Hippocampal formation (tissue), 2 donors: ENCODE measurements at places on chromosomes 6 and 20.

DNA sequence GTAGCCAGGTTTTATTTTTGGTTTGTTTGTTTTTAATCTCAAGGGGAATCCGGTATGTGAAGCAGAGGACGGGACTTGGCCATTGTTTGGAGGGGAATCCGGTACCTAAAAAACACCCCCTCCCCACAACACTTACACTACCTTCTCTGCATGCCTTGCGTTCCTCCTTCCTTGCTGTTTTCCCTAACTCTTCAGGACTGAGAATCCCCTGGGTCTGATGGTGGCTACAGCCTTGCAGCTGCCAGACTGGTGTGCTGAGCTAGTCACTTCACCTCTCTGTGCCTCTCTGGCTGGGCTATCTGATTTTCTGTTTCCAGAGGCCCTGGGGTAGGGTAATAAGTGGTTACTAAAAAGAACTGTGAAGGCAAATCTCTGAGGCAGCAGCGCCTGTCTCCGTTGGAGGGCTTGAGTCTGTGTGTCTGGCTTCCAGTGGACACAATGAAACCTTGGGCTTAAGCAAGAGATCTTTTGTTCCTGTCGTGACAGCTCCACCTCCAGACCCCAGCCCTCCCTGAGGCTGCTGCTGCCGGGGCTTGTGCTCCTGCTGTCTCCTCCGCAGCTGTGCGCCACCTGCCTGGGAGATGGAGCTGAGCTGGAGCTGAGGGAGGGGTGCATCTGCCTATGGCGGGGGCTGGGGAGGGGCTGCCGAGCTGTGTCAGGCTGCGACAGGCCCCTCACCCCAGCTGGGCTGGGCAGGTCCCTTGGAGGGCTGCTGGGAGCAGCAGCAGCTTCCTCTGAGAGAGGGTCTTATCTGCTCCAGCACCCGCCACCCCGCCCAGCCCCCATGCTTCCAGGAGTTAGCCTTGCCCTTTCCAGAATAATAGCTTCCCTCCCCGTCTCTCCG lies 65.8 kb upstream of the CCDC167 start:
- peak; percentile 37 for DNase-seq

- no peak for DNase-seq
Measured at GRCh38 chr6:81767163-81767891, 14.8 kb upstream of the TENT5A start.

DNA sequence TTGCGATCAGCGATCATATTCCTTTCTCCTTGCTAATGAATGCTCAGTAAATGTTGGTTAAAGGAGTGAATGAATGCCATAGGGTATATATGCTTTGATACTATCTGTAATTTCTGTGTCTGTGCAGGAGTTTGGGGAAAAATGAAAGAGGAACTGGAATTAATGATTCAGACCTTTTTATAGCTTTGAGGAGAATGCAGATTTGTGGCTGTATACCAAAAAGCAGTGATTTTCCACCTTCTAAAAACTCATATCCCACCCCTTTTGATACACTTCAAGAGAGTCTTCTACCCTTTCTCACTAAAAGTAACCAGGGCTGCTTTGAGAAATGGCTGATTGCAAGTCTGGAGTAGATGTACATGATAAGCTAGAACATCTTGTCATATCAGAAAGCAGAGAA lies 26.6 kb upstream of the SUMO4 start:
- DNase-seq: no peak

DNA sequence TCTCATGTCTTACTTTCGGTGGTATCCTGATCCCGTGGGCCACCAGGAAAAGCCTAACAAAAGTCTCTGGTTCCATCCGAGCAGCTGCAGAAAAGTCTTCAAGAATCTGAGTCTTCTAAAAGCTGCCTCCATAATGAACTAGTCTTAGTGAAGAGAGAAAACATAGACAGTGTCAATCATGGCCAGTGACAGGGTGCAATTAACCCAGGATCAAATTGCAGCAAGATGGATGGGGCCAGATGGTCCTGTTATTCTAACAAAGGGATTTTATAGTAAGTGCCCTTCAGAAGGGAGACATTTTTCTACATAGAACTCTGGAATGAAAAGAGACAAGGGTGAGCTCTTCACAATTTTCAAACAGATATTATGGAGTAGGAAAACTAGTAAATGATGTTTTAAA lies 281.6 kb upstream of the ZFP64 start:
- no peak for DNase-seq

GRCh38 chr20:62121776-62122653 lies at the start of gene LSM14B:
Gene LSM14B (plus strand): TSS chr20:62122475. CDS start chr20:62122667, 192 bp downstream.
- peak; percentile 95 for DNase-seq

DNA sequence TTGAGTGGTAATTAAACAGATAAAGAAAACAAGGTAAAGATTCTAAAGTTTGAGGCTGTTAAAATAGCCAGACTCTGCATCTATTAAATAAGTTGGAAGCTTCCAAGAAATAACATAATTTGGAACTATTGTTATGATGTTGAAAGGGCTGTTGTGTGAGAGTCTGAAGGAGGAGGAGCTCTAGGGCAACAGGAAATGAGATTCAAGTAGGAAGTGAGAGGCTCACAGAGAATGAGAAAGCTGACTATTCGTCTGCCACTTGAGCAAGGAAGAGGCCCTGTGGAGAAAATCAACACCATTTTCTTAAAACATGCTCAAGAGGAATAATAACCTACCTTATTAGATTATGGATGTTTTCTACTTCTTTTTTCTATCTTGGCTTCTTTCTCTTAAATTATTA lies 185.2 kb downstream of the SLC24A3 start:
- DNase-seq: no peak

- no peak for DNase-seq
Measured at GRCh38 chr20:43017241-43018030, 172.3 kb downstream of the PTPRT start.

DNA sequence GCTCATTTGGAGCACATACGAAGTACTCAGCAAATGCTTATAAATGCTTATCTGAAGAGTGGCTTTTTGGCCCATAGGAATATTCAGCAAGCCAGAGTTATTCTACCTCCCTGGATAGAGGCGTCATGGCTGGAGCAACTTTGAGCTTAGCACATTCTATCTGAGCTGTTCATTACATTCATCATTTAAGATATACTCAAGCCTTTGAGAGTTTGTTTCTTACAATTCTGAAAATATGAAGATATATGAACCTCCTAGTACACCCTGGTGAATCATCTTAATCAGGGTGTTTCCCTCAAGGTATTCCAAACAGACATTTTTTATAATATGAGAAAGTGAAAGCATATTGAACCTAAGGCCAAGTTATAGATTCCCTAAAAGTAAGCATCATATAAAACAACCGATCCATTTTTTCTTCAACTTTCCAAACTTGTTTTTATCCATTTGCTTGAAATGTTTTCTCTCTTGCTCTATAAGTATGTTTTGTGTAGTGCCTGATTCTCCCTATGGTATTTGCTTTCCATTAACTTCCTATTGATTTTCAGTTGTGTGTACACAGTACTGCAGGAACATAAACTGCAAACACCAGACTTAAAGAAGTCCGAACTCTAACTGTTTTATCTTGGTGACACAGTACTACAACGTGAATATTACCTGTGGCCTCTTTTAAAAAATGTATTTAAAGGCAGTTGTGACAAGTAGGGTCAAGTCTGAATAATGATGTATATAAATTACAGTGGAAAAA lies 139.7 kb upstream of the PTPRK start:
- no peak for DNase-seq

GRCh38 chr6:111565326-111566221 lies 40.1 kb downstream of the TRAF3IP2 start:
- DNase-seq: no peak

- no peak for DNase-seq
Measured at GRCh38 chr20:40156600-40157317, 532.3 kb downstream of the MAFB start.

- no peak for DNase-seq
Measured at GRCh38 chr6:144150710-144151657, 667 bp downstream of the STX11 start.

GRCh38 chr6:123896869-123897268 lies 93.2 kb downstream of the NKAIN2 start:
- DNase-seq: no peak

GRCh38 chr20:44552568-44552949 lies 29.8 kb upstream of the PKIG start:
- DNase-seq: no peak

- no peak for DNase-seq
Measured at GRCh38 chr20:51121901-51122412, 99.0 kb upstream of the KCNG1 start.

DNA sequence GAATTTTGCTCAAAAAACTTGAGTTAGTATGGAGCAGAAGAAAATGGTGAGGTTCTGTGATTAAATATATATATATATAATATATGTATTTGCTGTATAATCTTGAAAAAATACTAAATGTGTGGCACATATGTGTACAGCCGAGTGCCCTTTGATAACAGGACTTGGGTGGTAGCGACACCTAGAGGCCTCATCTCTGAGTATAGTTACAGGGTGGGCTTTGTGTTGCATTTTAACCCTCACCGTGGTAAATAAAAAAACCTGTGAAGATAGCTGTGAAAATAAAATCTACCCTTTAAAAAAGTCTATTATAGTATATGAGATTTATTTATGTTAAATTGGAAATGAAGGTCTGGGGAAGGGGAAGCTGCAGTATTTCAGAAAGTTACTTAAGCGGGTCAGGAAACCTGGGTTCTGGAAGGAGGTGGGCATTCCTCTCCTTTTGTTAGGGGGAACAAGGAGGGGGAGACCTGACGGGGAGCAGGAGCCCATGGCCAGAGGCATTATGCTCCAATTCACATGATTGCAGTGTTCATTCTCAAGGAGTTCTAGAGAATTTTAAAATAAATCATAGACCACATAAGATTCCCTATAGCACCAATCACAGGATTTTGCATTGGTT lies 82.7 kb downstream of the SH3BGRL2 start:
- DNase-seq: peak; percentile 12

- DNase-seq: no peak
Measured at GRCh38 chr20:37397076-37397953, 51.4 kb downstream of the SRC start.

GRCh38 chr6:149905911-149906371 lies 8.0 kb upstream of the RAET1E start:
- no peak for DNase-seq

GRCh38 chr6:160960839-160961238 lies 30.7 kb upstream of the MAP3K4 start:
- no peak for DNase-seq

DNA sequence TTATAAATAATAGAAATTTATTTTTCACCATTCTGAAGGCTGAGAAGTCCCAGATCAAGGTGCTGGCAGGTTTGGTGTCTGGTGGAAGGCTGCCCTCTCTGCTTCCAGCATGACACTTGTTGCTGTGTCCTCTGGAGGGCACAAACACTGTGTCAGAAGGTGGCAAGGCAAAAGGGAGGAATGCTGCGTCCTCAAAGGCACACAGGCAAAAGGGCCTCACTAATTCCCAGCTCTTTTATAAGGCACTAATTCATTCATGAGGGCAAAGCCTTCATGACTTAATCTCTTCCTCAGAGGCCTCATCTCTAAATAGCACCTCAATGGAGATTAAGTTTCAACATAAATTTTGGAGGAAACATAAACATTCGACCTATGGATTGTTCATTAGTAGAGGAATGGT lies 209.5 kb upstream of the SMLR1 start:
- DNase-seq: no peak

DNA sequence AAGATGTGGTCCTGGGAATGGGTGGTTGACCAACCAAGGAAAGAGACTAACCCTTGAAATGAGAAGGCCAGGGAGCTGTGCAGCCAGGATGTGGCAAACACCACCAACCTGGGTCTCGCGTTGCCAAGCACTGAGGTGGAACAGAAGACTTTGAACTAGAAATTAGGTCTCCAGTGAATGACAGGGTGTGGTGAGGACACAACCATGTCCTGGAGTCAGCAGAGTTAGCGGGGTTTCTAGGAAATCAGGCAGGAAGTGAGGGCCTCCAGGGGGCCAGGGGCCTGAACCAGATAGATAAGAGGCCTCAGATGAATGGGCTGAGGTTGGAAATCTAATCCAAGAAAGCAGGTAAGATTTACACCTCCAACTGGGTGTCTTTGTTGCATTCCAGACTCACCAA lies 353.3 kb upstream of the ARID1B start:
- no peak for DNase-seq

DNA sequence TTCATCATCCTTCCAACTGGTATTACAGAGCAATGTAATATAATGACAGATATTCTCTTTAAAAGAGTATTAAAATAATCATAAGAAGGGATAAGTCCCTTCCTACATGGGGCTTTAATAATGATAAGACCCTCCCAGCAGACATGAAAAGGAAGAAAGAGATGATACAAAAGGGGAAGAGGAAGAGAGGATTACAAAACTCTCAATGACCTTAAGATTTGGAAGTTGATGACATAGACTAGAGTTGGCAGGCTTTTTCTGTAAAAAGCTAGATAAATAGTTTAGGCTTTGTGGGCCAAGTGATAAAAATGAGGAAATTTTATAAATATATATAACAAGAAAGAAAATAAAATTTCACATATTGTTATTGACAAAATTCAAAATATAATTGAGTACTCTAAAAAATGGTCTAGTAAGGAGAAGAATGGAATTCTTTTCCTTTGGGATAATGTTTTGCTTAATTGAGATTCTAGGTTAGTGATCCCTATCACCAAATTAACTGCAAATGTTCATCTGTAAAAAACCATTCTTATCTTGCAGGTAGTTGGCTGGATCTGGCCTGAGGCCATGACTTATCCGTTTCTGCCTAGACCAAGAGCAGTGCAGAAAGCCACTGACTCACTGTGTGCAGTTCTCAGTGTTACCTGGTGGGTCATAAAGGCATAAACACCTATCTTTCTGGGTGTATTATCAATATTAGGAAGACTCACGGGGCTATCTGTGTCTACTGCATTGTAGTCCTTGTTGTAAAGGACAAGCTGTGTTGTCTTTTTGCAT lies 11.0 kb downstream of the RIPOR2 start:
- DNase-seq: no peak

DNA sequence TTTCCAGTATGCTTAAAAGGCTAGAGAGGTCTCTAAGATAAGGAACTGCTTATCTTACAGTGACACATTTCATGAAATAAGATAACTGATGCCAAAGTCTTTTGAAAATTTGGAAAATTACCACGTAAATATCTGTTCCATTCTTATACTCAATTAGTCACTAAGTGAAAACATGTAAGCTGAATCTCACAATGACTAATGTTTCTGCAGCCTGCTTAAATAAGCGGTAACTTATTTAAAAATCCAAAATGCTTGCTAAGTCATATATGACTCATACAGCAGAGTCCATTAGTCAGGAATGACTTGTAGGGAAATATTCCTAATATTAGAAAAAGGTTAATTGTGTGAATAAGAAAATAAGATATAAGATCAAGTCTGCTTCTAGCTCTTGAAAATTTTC lies 27.8 kb upstream of the LGSN start:
- no peak for DNase-seq

GRCh38 chr20:49287555-49288249 lies 9.8 kb upstream of the ZNFX1 start:
- no peak for DNase-seq

DNA sequence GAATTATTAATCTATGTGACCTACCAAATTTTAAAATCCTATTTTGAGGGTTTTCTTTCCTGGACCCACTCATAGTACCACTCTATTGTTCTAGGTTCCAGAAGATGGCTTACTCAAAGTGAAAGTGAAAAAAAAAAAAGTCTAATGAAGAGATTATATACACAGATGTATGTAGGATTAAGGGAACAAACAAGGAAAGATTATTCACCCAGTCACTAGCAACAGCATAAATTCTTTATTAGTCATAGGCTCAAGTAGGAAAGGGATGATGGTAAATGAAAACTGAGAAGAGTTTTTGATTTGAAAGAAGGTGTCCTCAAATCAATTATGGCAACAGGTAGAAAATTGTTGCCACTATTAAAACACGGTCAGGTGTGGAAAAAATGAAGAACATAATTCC lies 923.7 kb downstream of the TBC1D32 start:
- no peak for DNase-seq

GRCh38 chr6:106549521-106549920 lies 79.8 kb downstream of the RTN4IP1 start:
- DNase-seq: no peak

GRCh38 chr6:113433335-113433991 lies 423.7 kb upstream of the MARCKS start:
- DNase-seq: no peak
